H4 (cell line): ENCODE measurements at places on chromosomes 1 and 21. TPM values are rescaled to one million over a fixed set of nuclear protein-coding genes. Genes with fewer than 3 reads are reported as not detected.

GRCh38 chr1:12196641-12197482, 30.1 kb downstream of the TNFRSF1B start:
- no peak for DNase-seq

DNA sequence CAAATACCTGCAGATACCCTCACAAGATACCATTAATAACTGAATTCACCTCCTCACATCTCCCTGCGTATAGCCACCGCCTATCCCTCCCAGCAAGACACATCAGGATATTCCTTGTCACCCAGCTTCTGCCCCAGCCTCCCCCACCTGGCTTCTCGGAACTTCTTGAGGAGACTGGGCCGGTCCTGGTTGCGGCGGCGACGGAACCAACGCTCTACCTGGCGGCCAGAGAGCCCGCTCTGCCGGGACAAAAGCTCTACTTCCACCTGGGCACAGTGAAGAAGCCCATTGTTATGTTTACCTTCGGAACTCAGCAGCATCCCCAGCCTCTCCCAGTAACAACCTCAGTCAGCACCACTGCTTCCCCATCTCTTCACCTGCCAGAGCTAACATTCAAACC, 6.7 kb downstream of the CERS2 start:
- DNase-seq: no peak

DNA sequence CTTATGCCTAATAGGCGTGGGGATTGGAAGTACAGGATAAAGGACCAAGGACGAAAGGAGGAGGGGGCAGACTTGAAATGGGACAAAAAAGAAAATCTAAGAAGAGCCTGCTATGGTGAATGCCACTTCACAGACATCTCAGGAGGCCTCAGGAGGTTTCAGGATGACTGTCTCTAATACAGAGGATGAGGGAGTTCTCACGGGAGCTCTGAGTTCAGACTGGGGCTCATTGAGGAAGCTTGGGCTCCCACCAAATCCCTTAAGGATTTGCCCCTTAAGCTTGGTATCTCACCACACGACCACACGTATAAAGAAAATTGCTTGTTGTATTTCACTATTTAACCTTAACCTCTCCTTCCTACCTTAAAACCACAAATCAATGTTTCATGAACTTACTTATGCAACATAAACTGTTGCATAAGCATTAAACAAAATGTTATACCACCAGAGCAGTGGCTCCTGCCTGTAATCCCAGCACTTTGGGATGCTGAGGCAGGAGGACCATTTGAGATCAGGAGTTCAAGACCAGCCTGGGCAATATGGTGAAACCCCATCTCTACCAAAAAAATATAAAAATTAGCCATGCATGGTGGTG, 12.4 kb downstream of the SLC30A1 start:
- DNase-seq: no peak

DNA sequence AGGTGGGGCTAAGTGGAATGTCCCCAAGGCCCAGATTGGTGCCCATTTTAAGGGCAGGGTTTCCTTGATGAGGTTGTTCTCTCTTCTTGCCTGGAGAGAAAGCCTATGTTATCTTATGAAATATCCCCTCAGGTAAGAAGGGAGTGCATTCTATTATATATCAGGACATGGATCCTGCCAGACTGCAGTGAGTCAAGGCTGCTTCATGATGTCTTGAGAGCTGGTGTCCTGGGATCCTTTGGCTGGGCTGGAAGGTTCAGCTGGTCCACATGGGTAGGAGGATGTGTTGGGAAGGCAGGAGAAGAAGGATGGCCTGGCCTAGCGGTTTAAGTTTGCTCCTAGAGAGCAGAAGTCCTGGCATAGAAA, 207.6 kb downstream of the ROR1 start:
- no peak for DNase-seq

DNA sequence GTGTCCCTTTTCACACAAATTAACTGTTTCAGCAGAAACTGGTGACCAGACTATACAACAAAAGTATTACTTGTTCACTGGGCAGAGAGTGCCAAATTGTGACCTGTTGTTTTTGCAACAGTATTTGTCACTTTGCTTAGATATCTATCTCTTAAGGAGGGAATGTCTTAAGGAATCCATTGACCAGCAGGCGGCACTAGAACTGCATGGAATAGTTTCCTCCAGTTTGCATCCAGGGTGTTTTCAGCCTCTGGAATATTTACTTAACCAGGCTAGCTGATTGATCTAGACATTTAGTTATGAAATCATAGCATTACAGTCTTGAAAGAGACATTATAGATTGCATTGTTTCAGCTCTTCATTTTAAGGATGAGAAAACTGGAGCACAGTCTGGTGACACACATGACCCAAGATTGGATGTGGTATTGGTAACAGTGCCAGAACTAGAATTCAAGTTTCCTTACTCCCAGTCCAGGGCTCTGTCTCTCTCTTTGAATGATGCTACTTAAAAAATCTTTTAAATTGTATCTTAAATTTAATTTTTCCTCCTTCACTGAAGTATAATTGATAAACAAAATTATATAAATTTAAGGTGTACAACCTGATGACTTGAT, 16.9 kb downstream of the RPTN start:
- peak; percentile 62 for DNase-seq

GRCh38 chr21:34968414-34969333, 80.4 kb downstream of the RUNX1 start:
- no peak for DNase-seq

- DNase-seq: no peak
Measured at GRCh38 chr1:56156971-56157876, 422.1 kb downstream of the PLPP3 start.

DNA sequence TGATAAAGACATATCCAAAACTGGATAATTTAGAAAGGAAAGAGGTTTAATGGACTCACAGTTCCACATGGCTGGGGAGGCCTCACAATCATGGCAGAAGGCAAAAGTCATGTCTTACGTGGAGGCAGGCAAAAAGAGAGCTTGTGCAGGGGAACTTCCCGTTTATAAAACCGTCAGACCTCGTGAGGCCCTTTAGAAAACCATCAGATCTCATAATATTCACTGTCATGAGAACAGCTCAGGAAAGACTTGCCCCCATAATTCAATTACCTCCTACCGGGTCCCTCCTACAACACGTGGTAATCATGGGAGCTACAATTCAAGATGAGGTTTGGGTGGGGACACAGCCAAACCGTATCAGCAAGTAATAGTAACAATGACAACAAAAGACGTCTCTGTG, 88.2 kb upstream of the SLC25A33 start:
- no peak for DNase-seq

DNA sequence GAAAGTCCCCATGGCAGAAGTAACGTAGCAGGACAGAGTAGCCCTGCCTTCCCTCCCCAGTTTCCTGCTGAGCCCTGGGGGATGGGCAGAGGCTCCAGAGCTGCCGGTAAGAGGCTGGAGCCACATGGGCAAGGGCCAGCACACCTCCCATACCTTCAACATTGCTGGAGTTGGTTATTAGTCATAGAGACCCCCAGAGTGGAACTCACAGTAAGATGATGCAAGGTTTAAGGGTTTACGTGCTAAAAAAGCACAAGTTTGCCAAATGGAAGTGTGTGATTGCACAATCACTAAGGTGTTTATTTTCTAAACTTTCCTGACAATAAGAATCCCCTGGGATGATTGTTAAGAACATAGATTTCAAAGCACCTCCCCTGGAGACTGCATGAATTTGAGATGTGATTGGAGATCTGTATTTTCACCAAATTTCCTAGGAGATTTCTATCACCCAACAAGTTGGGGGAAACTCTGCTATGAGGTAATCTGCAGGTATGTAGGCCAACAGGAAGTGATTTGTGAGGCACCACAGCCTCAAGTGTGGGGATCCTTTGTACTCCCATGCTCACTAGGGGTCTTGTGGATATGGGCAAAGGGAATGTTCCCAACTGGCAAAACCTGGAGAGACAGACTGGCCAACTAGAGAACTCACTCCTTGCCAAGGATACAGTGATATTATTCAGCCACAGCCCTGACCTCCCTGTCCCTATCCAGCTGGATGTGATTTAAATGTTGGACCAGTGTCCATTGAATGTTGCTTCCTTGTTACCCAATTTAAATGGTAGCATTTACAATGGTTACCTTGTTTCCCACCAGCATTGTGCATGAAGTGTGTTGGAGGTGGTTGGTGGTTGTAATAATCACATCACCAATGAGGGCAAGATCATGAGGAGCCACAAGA, 37.1 kb upstream of the CSF1 start:
- peak; percentile 72 for DNase-seq

DNA sequence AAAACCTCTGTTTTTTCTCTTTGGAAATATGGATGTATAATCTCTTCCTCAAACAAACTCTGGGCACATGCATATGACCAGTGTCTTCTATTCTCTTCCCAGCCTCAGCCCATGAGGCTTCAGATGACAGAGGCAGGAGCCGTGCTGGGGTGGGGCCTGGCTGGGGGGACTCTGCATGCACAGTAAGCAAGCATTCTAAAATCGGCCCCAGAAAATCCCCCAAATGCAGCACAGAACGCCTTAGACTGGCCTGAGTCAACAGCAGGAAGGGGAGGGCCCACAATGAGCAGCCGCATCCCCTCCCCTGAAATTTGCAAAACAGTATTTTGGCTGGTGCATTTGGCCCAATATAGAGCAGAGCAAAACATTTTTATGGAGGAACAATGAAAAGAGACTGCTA, 47.8 kb downstream of the ITPKB start:
- no peak for DNase-seq

ELOVL1 gene
- total RNA-seq: 120 and 138 TPM in 2 replicates

CSMD2 gene
- not detected in 2 replicates for total RNA-seq
